ENCODE measurements at places on chromosomes 2 and 18.

- no peak for DNase-seq
These were observed 5.0 kb downstream of the SPIRE1 start for GRCh38 chr18:12652861-12653401.

- no peak for DNase-seq
These were observed 105.6 kb upstream of the ST3GAL5 start for GRCh38 chr2:85994421-85994777.

- DNase-seq: no peak
These were observed 1.6 kb downstream of the ITGAV start for GRCh38 chr2:186591506-186591890.

GRCh38 chr18:39938676-39939608, 2016.1 kb upstream of the PIK3C3 start:
- DNase-seq: no peak

DNA sequence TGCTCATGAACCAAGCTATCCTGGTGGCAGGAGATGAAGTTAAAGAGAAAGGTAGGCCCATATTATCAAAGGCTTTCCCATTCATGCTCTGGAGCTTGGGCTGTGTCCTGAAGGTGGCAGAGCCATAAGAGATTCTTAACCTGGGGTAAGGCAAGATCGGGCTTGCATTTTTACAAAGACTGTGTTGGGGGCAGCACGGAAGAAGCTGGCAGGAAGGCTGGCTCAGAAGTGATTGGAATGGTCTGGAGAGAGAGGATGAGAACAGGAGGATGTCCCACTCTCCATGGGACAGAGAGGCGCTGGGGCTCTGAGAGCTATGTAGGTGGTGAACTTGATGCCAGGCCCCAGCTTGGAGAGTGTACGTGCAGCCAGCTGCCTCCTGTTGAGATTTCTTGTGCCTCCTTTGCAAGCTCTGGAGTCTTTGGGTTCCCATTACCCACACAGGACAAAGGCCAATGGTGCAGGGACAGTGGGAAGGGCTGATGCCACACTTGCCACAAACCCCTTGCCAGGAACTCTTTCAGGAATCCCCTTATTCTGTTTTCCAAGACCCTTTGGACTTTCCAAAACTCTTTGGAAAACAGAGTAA, 40.6 kb upstream of the FZD5 start:
- no peak for DNase-seq

DNA sequence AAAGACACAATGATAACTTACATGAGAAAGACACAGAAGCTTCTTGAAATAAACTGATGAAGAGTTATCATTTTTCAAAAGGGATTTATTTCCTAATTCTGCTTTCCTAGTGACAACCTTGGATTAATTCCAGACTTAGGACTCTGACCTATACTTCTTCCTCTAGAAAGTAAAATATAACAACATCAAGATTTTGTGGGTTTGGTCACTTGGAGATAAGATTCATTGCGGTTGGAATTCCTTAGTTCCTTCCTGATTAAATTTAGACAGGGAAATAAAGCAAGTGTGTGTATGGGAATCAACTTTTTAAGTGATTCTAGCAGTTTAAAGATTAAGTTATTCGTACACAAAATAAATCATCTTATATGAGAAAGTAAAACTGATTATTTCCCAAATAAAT, 208.4 kb upstream of the CCDC150 start:
- DNase-seq: no peak

DNA sequence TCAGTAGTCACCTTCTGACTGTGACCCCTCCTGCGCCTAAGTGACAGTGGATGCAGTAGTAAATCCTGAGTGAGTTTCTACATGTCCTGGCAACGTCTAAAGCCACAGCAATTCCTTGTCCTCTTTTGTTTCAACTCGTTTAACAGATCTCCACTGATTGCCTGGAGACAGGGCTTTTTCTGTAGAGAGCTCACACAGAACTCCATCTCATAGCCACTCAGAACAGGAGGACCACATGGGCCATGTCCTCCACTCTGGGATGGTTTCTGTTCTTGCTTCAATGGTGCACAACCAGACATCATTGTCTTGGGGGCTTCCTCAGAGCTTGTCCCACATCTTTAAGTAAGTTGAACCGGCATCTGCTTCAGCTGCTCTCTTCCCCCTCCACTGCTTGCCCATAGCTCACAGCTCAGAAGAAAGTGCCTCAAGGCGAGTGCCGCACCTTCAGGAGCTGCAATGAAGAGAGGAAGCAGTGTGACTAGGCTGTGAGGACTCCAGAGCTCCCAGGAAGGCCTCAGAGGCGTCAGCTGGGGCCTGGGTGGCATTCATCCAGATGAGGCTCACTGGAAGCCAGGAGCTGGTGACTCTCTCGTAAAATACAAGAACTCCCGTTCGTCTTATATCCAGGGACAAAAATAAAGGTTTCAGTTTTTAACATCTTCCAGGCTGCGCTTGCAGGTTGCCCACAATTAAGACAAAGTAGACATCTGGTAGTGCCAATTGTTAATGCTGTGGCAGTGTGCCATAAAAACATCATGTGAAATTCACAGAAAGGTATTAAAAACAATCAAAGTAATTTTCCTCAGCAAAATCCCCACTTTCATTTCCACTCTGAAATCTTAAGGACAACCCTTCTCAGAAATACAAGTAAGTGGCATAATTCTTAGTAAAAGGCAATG, 37.3 kb downstream of the ST3GAL5 start:
- no peak for DNase-seq

- no peak for DNase-seq
These were observed 12.7 kb upstream of the CDK15 start for GRCh38 chr2:201793631-201794030.

GRCh38 chr2:8115966-8116365, 565.9 kb upstream of the ID2 start:
- no peak for DNase-seq

- DNase-seq: no peak
These were observed 618.8 kb downstream of the SOCS6 start for GRCh38 chr18:70907673-70908072.

- DNase-seq: no peak
These were observed 89.5 kb downstream of the NBAS start for GRCh38 chr2:15471606-15472005.
